ENCODE measurements at places on chromosomes 7 and 10.

- DNase-seq, result no peak
Measured at GRCh38 chr10:590721-591120, 98.7 kb downstream of the DIP2C start.

GRCh38 chr10:74094231-74094630, 56.4 kb downstream of the AP3M1 start:
- no peak for DNase-seq

GRCh38 chr10:42428534-42428933, 209.8 kb downstream of the ZNF33B start:
- DNase-seq, result no peak

GRCh38 chr7:81285142-81285871, 366.5 kb upstream of the SEMA3C start:
- DNase-seq, result no peak

DNA sequence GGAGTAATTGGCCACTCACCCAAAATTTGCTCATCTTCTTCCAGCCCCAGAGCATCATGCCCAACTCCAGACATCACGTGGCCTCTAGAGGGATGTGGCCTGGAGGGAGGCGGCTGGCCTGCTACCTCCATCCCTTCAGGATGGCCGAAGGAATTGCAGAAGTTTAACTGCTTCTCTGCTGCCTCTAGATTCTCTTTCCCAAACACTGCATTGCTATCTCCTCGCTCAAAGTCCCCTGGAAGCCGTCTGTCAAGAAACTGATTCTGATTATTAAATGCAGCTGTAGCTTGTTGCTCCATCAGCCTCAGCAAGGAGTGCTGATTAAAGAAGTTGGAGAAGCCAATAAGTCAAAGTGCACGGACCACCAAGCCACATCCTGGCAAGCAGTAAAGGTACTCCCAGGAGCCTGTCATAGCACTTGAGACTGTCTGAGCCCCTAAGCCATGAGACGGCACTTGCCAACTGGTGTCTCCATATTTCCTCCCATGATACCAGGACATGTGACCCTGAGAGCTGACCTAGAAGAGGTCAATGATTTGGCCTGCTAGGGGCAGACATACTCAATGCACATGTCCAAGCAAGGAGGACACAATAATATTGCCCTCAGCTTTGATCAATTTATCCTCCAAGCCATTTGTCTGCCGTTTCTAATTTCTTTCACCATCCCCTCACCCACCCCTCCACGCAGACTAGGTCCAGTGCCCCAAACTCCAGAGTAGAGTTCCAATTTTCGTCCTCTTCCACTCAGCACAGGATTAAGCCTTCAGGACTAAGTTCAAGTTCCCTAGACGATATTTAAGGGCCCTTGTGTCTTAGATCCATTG, 84.2 kb downstream of the TBXAS1 start:
- DNase-seq, result no peak

- no peak for DNase-seq
Measured at GRCh38 chr10:80454513-80455460, 677 bp downstream of the TSPAN14 start.

DNA sequence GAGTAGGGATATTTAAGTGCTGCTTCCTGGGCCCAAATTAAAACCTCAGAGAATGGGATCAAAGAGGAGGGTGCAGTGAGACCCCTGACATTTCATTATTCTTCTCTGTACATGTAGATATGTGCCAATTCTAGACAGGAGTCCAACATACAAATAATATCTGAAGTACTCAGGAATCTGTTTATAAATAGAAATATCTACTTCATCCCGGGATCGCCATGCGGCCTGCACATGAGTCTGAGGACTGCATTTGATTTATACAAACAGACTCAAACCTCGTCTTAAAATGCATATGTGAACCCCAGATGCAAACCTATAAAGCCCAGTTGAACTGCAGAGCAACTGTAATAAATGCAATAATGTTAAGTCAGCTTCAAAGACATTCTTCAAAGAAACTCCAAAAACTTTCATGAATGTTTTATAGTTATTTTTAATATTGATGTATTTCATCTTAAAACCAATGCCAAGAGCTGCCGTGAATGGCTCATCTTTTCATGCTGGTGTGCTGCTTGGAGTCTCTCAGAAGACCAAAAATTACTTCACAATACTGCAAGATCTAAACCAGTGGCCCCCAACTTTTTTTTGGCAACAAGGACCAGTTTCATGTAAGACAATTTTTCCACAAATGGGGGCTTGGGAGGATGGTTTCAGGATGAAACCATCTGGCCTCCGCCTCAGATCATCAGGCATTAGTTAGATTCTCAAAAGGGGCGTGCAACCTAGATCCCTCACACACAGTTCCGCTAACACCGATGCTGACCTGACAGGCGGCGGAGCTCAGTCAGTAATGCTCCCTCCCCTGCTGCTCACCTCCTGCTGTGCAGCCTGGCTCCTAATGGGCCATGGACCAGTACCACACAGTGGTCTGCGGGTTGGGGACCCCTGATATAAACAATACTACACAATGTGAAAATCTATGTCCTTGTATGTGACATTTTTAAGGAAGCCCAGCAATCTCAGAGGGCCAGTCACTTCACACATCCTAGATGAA, 166.9 kb downstream of the PARD3 start:
- no peak for DNase-seq

DNA sequence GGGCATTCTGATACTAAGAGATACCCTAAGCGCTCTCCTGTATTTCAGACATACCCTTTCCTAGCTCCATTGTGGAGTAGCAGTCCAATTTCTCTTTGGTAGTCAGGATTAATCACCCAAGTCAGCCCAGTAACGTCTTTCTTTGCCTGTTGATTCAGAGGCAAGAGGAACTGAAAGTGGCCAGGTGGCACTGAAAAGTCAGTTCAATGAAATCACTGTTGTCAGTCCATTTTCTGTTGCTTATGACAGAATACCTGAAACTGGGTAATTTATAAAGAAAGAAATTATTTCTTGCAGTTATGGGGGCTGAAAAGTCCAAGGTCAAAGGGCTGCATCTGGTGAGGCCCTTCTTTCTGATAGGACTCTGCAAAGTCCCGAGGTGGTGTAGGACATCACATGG, 40.2 kb downstream of the ANKRD61 start:
- DNase-seq, result no peak

- DNase-seq, result no peak
Measured at GRCh38 chr10:131832056-131832685, 68.6 kb upstream of the PPP2R2D start.

- no peak for DNase-seq
Measured at GRCh38 chr10:618229-618989, 71.1 kb downstream of the DIP2C start.

DNA sequence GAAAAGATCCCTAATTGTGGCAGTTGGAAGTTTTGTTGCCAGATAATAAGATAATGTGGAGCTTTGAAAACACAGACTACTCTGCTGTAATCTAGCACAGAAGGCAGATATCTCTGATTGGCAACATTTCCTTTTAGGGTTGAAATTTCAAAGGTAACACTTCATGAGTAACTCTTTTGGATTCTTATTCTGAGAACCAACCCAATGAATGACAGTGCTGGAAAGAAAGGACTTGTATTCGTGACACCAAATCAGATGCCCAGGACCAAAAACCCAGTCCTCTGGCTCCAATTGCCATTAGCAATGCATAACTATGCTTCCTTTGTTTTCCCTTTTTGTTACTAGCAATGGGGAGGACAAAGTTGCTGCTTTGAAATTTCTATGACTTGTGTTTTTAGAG, 41.0 kb upstream of the ELMO1 start:
- no peak for DNase-seq

- no peak for DNase-seq
Measured at GRCh38 chr10:4846775-4847174, 20.8 kb downstream of the AKR1E2 start.

DNA sequence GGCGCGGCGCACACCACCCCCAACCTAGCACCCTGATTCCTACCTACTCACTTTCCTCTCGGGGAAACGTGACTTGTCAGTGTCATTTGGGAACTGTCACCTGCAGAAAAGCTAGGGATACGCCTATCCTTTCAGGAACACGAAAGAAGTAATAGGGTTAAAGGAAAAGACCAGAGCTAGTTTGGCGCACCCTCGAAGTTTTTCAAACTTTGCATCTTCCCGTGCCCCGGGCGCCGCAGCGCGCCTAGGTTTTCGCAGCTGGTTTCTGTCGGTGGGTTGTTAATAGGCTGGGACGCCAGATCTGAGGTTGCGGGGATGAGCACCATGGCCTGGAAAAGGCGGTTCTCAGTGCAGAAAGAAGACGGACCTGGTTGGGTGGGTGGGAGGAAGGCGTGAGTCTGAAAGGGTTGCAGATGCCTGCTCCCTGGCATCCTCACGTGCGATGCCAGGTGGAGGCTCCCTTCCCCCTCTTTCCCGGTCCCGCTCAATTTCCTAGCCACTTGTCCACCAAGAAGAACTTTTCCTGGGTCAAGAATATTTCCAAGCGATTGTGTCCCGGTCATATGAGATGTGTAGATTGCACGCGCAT, 568 bp upstream of the MEOX2 start:
- DNase-seq, result no peak

GRCh38 chr7:135232720-135233119, 918 bp upstream of the STRA8 start:
- DNase-seq, result no peak

GRCh38 chr7:148772297-148773089, 73.8 kb downstream of the CUL1 start:
- no peak for DNase-seq

Measured in NCI-H510A (cell line).